Body of pancreas (tissue), 4 donors: ENCODE measurements at places on chromosomes 4 and X. TPM values are rescaled to one million over a fixed set of nuclear protein-coding genes. Genes with fewer than 3 reads are reported as not detected.

DNA sequence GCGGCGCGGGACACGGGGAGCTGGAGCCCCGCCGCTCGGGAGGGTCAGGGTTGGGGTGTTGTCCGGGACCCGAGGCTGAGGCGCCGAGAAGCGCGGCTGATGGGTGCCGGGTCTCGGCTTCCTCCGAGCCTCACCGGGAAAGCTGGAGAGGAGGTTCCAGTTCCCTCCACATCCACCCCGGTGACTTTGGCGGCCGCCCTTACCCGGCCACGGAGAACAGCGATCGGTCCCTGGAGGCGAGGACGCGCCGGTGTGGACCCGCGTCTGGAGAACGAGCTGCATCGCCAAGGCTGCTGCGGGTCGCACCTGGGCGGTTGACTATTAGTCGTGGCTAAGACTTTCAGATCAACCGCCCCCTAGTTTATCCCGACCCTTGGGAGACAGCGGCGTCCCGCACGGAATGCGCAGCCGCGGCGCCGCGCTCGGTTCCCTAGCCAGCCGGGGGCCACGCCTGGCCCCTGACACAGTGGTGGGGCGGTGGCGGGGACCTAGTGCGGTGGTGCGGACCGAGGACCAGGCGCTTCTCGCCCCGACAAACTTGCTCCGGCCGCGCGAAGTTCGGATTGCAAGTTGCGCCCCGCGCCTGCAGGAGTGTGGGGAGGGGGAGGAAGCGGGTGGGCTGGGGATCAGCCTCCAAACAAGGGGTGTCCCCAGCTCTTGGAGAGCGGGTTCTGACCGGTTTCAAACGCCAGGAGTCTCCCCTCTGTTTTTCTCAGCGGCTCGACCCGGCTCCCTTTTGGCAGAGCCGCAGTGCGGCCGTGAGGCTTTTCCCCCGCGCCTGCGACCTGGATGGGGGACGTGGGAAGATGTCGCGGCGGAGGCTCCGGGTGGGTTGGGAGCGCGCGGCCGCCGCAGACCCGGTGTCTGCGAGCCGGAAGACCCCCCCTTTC lies 568 bp downstream of the FHDC1 start:
- DNase-seq, result peak; percentile 25

DNA sequence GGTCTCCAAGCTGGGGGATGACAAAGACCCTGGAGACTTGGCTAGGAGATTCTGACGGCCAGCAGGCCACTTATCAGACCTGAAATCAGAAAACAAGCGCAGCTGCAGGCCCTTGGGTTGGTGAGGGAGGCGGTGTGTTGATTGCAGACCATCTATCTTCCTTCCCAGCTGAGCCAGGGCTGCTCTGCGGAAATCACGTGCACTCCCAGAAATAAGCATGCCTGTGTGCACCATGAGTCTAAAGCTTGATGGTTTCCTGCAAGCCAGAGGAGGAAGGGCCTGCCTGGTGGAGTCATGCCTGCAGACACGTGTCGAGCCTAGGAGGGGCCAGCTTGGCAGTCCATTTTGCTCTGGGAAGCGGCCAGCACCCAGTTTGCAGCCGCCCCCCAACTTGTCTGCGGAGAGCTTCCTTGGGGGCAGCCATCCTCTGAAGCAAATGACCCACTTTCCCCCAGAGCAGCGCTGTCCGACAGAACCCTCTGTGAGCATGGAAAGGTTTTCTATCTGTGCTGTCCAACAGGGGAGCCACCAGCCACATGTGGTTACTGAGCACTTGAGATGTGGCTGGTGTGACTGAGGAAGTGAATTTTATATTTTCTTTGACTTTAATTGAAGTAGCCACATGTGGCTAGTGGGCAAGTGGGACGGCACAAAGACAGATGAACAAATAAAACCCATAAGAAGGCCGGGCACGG lies 175.7 kb upstream of the BCOR start:
- no peak for DNase-seq

DNA sequence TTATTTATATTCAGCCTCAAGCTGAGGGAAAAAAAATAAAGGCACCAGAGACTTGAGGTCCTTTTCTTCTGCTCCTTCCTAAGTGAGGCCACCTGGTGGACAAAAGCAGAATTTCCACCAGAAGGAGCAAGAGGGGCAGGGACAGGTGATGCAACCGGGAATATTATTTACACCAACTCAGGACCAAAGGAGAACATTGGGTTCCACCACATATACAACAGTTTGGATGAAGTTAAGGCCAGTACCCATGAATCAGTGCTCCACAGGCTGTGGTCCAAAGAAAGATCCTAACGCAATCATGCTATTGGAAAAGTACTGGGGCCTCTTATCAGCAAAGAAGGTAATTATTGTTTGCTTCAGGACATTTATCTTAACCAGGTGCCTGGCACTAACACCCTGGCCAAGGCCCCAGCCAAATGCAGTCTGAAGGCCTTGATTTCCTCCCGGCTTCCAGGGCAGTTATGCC lies 57.4 kb downstream of the TSC22D3 start:
- DNase-seq, result peak; percentile 88

- no peak for DNase-seq
Measured at GRCh38 chr4:149498246-149498645, 317.4 kb downstream of the IQCM start.

GRCh38 chrX:82219129-82219528 lies 1017.2 kb downstream of the SH3BGRL start:
- DNase-seq, result no peak

DNA sequence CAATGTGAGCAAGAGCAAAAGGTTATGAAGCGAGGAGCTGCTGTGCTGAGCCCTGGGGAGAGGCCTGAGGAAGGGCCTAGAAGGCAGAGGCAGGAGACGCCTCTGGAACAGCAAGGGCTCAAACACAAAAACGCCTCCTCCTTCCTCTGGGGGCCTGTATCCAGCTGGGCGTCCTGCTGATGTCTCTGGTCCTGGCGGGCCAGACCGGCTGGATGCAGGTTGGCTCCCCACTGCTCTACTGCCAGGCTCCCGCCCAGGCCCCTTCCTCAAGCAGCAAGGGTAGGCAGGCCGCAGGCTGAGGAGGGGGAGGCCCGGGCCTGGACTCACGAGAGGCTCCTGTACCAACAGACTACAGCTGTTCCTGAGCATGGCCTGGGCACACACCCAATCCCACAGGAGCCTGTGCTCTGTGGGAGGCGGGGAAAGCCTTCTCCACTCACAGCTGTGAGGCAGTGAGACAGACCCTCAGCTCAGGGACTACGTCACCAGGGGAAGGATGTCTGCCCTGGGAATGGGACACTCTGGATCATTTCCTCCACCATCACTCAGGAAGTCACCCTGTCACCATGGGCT lies 2.3 kb downstream of the HAUS7 start:
- no peak for DNase-seq

GRCh38 chr4:138666366-138666765 lies 349.2 kb upstream of the NOCT start:
- no peak for DNase-seq

ABCG2 gene
- total RNA-seq, result 0.66 TPM

SNCA gene
- 9.3 TPM for total RNA-seq

GDPD2 gene
- not detected for total RNA-seq

- peak; percentile 97 for DNase-seq
Measured at GRCh38 chr4:40395908-40396793, 61.0 kb downstream of the CHRNA9 start.

- DNase-seq, result no peak
Measured at GRCh38 chr4:76363556-76364290, 57.2 kb downstream of the STBD1 start.

DNA sequence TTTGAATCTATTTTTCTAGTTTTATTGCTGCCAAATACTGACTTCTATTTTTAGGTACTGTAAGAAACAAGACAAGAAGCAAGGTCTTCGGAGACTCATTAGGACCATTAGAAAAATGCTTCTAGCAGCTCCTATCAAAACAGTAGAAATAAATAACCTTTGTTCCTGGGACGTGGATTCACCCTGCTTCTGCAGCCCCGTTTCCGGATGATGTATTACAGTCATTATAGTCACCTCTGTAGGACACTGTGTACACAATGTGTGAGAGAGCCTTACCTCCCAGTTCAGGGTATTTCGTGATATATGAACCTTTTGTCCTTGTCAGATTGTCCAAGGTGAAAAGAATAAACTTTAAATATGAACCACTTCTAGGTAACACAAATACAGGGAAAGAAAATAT lies 484.0 kb upstream of the TECRL start:
- no peak for DNase-seq

SHROOM3 gene
- 96.0 TPM for total RNA-seq

DNA sequence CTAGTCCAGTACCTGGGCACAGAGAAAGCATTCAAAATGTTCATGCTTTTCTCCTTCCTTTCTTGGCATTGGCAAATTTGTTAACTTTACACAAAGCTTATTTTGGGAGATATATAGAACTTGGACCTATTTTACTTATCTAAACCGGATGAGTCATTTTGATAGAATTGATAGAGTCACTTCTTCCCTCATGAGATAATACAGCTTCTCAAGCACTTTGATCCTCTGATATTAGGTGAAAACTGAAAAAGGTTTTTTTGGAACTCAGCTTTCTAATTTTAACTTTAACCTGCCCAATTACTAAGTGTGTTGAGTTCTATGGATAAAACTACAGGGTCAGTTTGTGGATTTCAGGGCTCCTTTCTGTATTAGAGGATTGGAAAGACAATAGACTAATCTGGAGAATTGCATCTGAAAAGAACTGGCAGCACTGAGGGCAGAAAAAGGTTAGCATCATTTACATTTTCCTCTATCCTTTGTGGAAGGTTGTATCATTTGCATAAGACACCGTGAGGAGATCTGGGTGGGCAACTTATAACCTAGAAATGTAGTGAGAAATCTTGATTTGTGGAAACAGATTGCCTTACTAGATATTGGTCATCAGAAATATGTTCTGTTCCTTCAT lies 2.4 kb downstream of the WDR44 start:
- DNase-seq, result no peak

GRCh38 chr4:52795533-52795932 lies 44.3 kb upstream of the ERVMER34-1 start:
- DNase-seq, result no peak

EPHA5 gene
- under 0.01 TPM for total RNA-seq

XAGE1A gene
- total RNA-seq, result not detected

CT45A5 gene
- total RNA-seq, result not detected

- no peak for DNase-seq
Measured at GRCh38 chr4:154485127-154485773, 6.3 kb downstream of the DCHS2 start.

DNA sequence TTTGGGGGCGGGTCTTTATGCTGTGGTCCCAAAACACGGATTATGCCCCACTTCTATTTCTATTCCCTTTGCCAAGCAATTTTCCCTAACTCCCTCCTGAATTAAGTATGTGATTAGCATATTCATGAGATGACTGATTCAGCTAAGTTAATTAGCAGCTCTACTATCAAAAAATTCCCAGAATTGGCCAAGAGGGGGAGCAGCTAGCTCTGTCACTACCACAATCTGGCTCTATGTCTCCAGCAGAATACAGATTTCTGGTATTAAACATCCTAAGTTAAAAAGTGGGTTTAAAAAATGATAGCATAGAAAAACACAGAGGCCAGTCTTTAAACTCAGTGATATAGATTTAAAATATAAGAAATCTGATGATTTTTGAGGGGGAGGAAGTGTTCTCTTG lies 80.3 kb downstream of the GPC4 start:
- DNase-seq, result peak; percentile 16

TMEM129 gene
- 53.1 TPM for total RNA-seq

GRCh38 chr4:44447563-44448504 lies 775 bp downstream of the KCTD8 start:
- peak; percentile 46 for DNase-seq

DNA sequence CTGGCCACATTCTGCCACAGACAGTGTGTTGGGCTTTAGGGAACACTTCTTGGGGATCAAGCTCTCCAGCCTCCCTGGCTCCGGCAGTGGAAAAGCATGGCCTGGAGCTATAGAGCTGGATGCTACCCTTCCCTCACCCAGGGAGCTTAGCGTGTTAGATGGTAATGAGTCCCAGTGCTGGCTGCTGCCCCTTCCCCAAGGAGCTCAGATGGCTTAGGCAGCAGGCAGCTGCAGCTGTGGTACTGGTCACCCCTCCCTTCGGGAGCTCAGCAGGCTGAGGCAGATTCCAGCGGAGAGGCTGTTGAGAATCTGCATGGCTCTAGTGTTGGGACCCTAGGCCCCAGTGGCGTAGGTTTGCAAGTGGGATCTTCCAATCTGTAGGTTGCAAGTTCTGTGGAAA lies 19.5 kb downstream of the TMEM144 start:
- no peak for DNase-seq

DNA sequence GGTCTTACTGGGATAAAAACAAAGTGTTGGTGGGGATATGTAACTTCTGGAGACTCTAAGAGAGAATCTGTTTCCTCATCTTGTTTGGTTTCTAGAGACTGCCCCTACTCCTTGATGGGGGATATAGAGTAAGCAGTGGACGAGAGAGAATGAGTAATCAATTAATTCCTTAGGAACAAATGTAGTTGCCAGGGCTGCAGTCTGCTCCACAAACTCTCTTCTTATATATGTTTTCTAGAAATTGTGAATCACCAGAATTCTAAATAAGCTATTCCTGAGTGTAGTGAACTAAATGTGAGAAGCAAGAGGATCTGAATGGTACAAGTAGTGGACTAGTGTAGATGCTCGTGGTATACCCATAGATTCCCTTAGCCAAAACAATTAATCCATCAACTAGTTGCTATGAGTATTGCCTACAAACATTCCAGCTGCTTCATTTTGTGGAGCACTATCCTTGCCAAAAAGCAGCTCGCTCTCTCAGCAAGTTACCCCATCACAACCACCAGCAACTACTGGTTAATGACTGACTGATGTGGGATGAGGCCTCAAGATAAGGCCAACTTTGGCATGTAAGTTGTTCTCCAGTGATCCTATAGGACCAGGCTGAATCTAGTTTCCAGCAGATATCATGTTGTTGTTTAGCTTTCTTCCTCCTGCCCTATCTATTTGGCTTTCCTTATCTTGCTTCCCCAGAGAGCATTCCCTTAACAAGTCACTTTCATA lies 273.0 kb downstream of the SLC7A11 start:
- DNase-seq, result no peak

GRCh38 chr4:4859325-4859798 lies at the start of gene MSX1:
TSS of gene MSX1 (plus strand) at chr4:4859665. CDS start at chr4:4859900, 235 bp downstream.
- DNase-seq, result peak; percentile 79
